ENCODE measurements at places on chromosomes 13 and 19.

DNA sequence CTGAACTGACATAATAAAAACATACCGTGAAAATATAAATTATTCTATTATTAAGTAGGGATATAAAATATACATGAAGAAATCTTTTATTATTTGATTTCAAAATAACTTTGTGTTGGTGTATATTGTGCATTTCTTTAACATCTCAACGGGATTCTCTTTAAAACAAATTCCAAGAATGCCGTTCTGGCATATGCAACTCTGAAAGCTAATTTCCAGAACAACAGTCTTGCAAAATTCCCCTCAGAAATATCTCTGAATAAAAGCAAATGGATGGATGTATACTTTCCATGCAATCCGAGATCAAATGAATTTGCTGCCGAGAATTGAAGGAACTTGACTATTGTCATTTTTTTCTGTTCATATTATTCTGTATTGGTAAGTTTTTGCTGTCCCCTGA lies 1579.8 kb downstream of the PCDH9 start:
- DNase-seq = no peak

DNA sequence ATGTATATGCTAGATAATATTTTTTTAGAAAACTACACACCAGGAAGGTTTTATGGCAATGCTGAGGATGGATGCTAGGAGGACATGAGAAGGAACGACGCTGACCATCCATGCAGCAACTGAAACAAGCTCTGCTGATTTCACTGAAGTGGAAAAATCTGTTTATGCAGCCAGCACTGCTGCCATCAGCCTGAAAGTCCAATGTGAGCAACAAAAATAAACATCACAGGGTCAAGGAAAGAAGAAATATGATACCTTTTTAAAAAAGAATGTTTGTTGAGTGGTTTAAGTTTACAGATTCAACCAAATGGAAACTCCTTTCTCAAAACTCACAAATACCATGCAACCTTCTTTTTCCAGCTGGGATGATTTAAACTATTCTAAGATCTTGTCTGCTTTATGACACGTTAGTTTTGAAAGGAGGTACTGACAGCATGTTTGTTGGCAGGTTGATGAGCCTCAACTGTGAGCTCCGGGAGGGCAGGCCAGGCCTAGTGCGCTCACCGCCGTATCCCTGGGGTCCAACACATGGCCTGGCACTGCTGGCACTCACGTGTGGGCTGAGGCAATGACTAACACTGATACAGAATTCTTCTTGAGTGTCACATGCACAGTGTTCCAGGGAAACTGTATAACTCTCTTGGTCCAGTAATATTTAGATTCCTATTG lies 46.8 kb downstream of the LATS2 start:
- no peak for DNase-seq

- no peak for DNase-seq
These were observed 65.4 kb upstream of the ZNF91 start for GRCh38 chr19:23460656-23461055.

GRCh38 chr19:34228347-34228746 lies 26.0 kb upstream of the GARRE1 start:
- no peak for DNase-seq

GRCh38 chr19:8158411-8159074 lies 9.2 kb upstream of the FBN3 start:
- DNase-seq = no peak

All from substantia nigra (tissue), 51 donors.